ENCODE measurements at places on chromosomes 12 and 14.

DNA sequence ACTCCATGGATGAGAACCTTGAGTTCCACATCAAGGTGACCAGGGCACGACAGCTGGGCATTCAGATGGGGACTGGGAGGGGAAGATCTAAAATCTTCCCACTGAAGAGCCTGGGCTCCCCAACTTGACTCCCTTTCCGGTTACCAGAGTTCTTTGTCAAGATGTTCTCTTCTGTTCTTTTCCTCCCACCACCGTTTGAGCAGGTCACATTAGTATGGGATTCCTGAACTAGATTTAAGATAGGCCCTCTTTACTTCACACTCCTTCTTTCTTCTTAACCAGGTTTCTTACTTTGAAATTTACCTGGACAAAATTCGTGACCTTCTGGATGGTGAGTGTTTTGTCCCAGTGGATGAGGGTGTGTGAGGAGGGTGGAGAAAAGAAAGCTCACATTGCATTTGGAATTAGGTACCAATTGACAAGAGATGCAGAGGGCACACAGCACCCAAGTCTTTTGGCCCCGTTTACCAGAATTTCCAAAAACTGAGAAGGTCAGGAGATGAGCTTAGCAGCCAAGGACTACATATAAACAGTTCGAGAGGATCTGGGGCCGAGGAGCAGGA, 14.4 kb downstream of the KIF5A start:
- no peak for DNase-seq

- DNase-seq: no peak
These were observed 521.0 kb upstream of the ATP2B1 start for GRCh38 chr12:90229407-90230170.

GRCh38 chr14:68546839-68547238, 246.0 kb downstream of the ZFP36L1 start:
- DNase-seq: no peak

- no peak for DNase-seq
These were observed 24.5 kb downstream of the PCNX4 start for GRCh38 chr14:60116181-60116580.

GRCh38 chr14:55715889-55716288, 135.9 kb downstream of the KTN1 start:
- no peak for DNase-seq

DNA sequence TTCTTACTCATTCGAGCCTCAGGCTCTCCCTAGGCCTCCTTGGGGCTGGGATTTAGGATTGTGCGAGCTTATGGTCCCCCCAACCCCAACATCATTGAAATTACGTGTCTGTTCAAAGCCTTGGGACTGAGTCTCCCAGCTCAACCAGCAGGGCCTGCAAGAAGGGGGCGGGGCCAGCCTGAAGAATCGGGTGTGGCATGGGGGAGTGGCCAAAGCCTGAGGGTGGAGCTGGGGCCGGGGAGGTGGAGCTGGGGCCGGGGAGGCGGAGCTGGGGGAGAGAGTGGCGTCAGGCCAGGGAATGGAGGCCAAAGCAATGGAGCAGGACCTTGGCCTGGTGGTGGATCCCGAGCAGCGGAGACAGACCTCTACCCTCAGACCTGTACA, 24.3 kb upstream of the HSPB8 start:
- DNase-seq: peak; percentile 24

DNA sequence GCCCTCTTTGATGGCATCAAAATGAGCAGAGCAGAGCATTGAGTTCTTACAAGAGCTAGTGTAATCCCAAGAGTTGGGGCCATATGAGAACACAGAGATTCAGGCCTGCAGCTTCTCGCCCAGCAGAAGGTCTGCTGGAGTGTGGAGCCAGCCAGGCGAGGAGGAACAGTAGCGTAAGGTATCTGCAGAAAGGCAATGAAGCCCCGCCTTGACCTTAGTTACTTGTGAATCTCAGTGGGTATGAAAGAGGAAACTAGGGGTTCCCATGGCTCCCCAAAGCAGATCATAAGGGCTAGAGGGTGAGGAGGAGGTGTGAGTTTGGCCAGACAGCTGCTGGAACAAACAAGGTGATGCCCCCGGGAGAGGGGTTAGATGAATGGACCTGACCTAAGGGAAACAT, 49.4 kb downstream of the SLC8A3 start:
- no peak for DNase-seq

DNA sequence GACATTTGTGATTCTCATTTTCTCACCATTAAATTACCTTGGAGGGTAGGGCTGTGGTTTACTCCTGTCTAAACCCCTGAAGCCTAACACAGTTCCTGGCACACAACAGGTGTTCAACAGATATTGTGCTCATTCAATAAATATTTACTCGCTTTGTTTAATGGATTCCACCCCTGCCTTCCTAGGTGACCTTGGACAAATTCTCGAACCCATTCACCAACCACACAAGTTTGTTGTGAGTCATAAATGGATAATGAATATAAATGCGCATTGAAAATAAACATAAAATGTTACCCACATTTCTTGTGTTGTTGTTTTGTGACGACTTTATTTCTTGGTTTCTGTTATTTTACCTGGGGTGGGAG, 362 bp upstream of the TSFM start:
- no peak for DNase-seq

DNA sequence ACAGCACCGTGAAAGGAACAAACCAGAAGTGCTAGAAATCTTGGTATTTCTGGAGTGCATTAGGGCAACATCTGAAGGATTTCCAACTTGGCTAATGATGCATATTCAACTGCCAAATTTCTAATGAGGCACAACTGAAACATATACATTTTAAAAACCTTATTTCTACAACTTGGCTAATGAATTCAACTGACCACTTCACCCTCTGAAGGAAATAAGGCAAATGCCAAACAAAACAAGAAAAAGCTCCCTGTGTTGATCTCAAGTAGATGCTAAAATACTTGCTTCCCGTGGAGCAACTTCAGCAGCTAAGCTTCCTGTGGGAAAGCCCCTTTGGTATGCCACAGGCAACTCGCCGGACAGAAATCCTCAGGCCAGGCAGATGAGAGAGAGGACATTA, 167.1 kb downstream of the TTC7B start:
- DNase-seq: no peak

GRCh38 chr12:54166567-54167499, 22.0 kb downstream of the SMUG1 start:
- no peak for DNase-seq

GRCh38 chr14:59215757-59216156, 27.3 kb downstream of the DAAM1 start:
- no peak for DNase-seq

- DNase-seq: no peak
These were observed 220.8 kb downstream of the ITPR2 start for GRCh38 chr12:26612203-26612602.

- DNase-seq: no peak
These were observed 106.9 kb upstream of the HIF1A start for GRCh38 chr14:61588419-61588901.

DNA sequence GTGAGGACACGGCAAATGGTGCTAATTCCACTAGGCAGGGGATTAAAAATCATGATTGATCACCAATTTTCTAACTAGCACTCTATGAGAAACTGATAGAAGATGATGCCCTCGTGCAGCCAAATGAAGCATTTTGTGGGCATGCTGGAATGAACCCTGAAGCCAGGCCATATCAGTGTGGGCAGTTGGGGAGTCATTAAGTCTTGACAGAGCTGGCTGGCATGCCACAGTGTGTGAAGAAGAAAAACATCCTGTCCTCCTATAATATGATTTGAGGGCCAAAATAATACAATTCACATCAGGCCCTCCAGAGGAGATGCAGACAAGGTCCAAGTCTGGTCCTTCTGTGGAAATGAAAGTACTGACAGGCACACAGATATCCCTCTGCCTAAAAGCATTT, 107.1 kb downstream of the TMTC1 start:
- DNase-seq: no peak

- DNase-seq: no peak
These were observed 417 bp downstream of the GLS2 start for GRCh38 chr12:56487448-56488040.

- DNase-seq: peak; percentile 71
These were observed 2.6 kb upstream of the BCL11B start for GRCh38 chr14:99274346-99275221.

GRCh38 chr14:52650774-52651173, 44.6 kb downstream of the ERO1A start:
- no peak for DNase-seq

DNA sequence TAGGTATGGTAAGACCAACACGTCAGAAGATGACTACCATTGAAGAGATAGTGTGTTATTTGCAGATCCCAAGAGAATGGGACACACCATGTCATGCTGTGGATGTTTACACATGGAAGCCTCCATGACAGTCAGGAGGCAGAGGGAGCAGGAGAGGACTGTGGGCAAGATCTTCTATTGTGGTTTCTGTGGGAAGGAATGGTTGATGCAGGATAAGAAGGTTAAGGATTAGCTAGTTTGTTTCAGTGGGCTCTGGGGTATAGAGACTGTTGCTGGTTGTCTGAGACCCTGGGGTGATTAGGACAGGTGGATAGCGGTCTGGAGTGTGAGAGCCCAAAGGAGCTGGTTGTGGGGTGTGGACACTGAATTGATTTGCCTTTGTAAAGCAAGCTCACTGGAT, 23.3 kb downstream of the TAS2R7 start:
- no peak for DNase-seq

DNA sequence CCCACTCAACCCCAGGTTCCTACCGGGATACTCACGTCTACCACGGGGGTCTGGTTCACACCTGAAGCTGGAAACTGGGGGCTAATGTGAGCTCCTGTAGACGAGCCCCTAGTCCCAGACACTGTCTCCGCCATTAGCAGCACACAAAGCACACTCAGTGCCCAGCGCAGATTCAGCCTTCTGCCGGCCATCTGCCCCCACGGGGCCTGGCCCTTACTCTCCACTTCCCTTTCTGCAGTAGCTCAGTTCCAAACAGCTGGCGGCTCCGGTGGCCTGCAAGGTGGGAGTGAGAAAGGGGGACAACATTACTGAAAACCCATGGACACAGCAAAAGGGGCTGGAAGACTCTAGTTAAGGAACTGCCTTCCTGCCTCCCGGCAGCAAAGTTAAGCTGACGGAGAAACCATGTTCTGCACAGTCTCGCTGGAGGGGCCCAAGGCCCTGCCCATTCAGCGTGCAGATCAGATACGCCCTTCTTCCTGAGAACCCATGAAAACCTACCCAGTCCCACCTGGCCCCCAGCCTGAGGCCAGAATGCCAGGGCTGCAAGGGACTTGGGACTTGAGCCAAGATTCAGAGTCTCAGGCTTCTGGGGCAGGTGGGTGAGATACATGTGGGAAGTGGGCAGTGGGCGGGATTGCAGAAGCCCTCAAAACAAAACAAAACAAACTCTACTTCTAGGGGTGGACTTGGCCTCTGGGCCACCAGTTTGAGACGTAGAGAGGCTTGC, 2.1 kb downstream of the SLC8B1 start:
- no peak for DNase-seq

GRCh38 chr12:132062481-132062880, 81.6 kb downstream of the DDX51 start:
- no peak for DNase-seq

DNA sequence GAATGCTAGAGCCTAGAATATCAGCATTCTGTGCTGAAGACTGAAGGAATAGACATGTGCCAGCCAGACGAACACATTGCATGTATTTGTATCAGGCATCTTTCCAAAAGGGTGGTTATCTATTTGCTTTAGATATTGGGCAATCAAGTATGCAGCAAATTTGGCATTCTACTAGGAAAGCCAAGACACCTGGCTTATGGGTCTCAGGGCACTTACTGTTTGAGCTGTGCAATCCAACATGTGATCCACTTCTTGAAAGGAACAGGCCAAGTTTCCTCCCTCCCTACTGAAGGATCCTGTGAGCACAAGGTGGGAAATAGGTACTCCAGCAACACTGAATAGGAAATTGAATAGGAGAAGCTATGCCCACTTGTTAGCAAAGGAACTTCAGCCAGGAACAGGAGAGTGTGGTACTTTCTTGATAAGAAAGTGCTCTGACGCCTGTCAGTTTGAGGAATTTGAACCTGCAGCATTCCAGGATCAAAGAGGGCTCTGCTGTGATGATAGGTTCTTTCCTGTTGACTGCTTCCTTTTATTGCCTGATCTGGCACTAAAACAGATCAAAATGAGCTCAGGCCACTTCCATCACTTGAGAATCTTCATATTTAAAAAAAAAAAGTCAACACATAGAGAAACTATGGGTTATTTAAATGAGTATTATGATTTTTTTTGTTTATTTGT, 20.6 kb downstream of the OR6S1 start:
- DNase-seq: no peak

DNA sequence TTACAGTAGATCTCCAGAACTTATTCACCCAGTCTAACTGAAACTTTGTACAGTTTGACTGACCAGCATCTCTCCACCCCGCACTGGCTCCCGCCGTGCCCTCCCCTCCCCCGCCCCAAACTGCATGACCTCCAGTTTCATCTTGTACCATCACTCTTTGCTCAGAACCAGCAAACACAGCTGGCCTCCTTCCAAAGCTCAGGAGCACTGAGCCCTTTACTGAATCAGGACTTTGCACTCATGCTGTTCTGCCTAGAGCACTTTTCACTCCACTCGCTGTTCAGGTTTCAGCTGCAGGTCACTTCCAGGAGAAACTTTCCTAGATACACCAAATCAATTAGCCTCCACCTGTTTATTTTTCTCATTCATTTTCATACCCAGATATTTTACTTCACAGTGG, 455.3 kb upstream of the PDE3A start:
- no peak for DNase-seq

GRCh38 chr12:126355346-126355745, 1290.1 kb downstream of the AACS start:
- DNase-seq: no peak
